Right kidney (tissue), 9 donors: ENCODE measurements at places on chromosomes 16 and 17.

- DNase-seq = no peak
These were observed 11.6 kb upstream of the RMI2 start for GRCh38 chr16:11333702-11334101.

DNA sequence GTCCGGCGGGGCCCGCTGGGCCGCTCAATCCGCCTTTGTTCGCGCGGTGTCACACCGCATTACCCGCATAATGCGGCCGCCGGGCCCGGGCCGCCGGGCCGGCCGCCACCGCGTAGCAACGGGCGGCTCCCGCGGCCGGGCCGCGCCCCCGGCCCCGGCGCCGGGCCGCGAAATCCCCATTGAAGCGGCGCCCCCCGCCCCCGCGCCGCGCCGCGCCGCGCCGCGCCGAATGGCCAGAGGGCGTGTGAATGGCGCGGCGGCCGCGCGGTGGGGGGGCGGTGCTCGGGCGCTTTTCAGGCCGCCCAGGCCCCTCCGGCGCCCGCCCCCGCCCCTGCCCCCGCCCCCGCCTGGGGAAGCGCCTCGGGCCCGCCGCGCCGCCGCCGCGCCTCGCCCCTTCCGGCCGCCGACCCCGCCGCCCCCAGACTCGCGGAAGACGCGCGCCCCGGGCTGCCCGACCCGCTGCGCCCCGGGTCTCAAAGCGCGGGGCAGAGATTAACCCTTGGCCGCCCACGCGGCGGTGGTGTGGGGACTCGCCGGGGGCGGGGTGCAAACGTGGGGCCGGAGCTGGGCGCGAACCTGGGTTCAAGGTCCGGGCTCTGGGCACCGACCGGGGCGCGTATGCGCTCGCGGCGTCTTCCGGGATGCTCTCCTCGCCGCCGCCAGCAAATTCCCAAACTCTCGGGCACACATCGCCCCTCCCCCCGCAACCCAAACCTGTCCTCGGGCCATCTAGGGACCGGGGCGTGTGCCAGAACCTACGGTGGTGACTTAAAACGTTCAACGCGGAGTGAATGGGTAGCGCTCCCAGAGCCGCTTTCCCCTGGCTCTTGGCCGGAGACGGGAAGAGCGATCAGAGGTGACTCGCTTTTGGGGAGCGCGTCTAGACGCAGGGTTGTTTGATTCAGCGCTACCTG, 46.7 kb downstream of the WNT3 start:
- DNase-seq = peak; percentile 61

GRCh38 chr16:397736-398332, 835 bp downstream of the NME4 start:
- DNase-seq = peak; percentile 73

DNA sequence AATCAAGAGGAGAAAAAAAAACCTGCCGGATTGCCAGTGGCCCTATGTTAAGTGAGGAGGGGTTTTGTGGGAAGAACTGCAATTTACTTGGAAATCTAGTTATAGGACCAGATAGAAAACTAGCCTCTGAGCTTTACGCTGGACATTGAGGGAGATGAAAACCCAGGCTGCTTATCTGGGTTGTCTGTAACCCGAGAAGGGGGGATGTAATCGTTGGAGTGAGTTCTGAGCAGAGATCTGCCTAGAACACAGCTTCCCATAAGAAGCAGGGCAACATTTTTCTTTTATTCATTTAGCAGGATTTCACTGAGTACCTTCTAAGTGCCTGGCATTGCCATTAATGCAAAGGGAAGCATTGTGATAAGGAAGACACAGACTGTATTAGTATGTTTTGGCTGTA, 70.6 kb downstream of the KATNIP start:
- no peak for DNase-seq

DNA sequence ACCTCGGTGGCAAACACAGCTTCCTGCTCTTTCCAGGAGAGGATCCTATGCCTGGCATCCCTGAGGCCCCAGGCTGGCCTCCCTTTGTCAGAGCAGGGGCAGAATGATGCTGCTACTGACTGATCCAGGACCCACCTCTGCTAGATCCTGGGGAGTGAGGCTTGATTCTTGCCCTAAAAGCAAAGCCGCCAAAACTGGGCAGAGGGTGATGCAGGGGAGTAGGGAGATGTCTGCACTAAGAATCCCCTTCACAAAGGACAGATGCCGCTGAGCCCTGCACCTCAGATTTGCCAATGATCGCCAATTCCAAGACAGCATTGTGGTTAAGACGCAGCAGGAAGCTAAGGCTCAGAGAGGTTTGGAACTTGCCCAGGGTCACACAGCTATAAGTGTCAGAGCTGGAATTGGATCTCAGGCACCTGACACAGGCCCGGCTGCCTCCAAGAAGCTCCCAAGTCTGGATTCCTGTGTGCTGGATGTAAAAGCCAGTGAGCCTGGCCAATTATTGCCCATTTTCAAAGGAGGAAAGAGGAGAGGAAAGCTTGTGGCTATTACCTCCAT, 60.7 kb upstream of the TNRC6C start:
- no peak for DNase-seq

- DNase-seq = no peak
These were observed 4.5 kb upstream of the PYCR1 start for GRCh38 chr17:81941484-81942166.

GRCh38 chr16:8675183-8676159, 1.1 kb downstream of the ABAT start:
- DNase-seq = no peak

GRCh38 chr16:56368545-56368944, 56.8 kb downstream of the AMFR start:
- DNase-seq = no peak

DNA sequence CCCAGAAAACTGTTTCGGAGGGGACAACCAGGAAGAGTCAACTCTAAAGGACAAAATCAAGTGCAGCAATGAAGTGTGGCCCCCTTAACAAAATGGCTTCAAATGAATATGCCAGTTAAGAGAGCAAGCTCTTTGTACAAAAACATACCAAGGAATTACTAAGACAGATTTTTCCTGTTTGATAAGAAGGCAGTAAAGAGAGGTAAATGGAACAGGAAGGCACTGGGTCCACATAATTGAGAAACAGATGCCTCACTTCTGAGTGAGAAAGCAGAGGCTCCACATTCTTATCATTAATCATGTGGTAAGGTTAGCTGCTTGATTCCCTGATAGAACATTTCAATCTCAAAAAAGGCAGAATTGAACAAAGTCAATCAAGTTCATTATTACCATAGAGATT, 44.9 kb downstream of the MBTD1 start:
- DNase-seq = no peak

DNA sequence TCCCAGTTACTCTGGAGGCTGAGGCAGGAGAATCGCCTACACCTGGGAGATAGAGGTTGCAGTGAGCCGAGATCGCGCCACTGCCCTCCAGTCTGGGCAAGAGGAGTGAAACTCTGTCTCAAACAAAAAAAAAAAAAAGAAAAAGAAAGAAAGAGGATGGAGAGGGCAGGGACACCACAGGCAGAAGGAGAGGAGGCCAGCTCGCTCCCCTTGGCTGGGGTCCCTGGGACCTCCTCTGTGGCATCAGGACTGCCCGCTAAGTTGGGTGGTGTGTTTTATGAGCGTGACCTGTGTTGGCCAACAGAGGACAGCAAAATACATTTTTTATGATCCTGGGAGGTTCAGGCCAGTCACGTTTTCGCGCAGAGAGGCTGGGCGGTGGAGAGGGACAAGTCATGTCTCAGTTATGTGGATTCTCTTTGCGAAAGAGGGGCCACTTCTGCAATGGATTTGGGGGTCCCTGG, 229.6 kb downstream of the MRTFB start:
- peak; percentile 35 for DNase-seq

GRCh38 chr17:56819431-56820145, 14.1 kb downstream of the C17orf67 start:
- DNase-seq = peak; percentile 59

GRCh38 chr17:45230787-45231480, 9.2 kb downstream of the FMNL1 start:
- no peak for DNase-seq

DNA sequence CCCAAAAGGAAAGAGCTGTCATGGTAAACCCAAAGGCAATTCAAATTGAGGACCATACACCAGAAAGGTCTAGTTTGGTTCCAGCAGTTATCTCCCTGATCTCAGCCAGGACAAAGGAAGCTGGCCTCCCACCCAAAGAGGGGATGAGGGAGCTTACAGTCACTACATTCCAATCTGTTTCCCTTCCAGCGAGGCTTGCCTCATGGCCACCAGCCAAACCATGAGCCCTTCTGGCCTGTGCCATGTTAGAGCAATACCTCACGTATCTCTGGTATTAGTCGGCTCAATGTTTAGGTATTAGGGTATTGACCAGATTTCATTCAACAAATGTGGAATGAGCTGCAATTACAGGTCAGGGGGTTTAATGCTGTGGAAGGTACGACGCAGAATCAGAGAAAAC, 8.4 kb downstream of the NDUFAB1 start:
- no peak for DNase-seq

GRCh38 chr16:88867581-88868246, 1.3 kb upstream of the PABPN1L start:
- DNase-seq = no peak

DNA sequence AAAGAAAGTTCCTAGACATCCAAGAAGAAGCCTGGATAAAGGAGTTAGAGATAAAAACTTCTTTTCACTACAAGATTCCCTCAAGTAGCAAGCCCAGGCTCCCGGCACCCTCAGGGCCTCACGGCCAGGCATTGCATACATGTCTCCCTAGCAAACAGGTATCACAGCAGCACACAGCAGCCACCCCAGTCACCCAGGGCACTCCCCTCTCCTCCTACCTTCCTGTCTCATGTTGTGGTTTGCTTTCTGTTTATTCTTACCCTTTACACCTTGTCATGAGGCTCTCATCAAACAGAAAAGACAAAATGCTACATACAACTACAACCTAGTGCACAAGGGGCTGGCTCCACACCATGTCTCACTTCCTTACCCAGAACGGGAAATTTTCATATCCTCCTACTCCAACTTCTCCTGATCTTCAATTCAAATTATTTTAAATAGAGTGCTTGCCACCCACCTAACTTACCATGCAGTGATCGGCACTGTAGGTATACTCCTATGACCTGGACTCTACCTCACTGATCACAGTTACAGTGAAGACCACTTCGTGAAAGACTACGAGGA, 42.7 kb downstream of the XPO6 start:
- no peak for DNase-seq

GRCh38 chr16:11224096-11224893, 31.7 kb downstream of the SOCS1 start:
- no peak for DNase-seq

- peak; percentile 53 for DNase-seq
These were observed 379 bp upstream of the OTOP2 start for GRCh38 chr17:74923538-74924249.

- DNase-seq = no peak
These were observed 20.6 kb downstream of the TPPP3 start for GRCh38 chr16:67372664-67373063.

- no peak for DNase-seq
These were observed 16.3 kb downstream of the ANKFY1 start for GRCh38 chr17:4247361-4247970.

- DNase-seq = no peak
These were observed at the start of gene CD300E for GRCh38 chr17:74623693-74624093. CD300E (minus strand) TSS chr17:74623738; CDS start chr17:74623621, 117 bp downstream.

- DNase-seq = no peak
These were observed 21.0 kb upstream of the FLCN start for GRCh38 chr17:17258011-17258410.

DNA sequence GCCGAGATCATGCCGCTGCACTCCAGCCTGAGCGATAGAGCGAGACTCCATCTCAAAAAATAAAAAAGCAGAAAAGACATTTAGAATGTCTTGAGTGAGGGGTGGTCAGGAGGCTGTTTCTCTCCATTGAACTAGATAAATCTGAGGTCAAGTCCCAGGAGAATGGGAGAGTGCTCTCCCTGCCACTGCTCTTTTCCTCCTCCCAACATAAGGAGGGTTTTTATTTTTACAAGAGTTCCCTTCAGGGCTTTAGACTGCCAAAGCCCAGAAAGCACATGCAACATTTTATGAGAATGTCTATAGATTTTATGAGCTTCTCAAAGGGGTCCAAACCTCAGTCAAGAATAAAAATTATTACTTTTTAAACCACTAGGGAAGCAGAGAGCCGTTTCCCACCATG, 1.6 kb downstream of the RND2 start:
- DNase-seq = no peak

GRCh38 chr17:6358131-6358530, 76.8 kb downstream of the AIPL1 start:
- no peak for DNase-seq

DNA sequence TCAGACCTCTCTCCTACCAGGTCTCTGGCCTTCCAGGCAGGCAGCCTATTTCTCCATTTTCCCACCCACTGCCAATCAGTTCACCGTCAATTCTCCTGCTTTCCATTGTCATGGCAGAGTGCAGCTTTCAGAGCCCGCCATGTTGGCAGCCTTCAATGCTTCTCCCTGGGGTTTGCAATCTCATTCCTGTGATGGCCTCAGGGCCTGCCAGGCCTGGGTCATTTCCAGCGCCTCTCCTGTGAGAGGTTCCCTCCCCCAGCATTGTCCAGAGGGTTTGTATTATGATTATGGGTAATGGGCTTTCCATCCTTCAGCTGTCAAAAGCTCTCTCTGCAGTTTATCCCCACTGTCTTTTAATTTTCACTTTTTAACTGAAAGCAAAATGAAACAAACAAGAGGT, 716.6 kb upstream of the CDH8 start:
- DNase-seq = no peak

DNA sequence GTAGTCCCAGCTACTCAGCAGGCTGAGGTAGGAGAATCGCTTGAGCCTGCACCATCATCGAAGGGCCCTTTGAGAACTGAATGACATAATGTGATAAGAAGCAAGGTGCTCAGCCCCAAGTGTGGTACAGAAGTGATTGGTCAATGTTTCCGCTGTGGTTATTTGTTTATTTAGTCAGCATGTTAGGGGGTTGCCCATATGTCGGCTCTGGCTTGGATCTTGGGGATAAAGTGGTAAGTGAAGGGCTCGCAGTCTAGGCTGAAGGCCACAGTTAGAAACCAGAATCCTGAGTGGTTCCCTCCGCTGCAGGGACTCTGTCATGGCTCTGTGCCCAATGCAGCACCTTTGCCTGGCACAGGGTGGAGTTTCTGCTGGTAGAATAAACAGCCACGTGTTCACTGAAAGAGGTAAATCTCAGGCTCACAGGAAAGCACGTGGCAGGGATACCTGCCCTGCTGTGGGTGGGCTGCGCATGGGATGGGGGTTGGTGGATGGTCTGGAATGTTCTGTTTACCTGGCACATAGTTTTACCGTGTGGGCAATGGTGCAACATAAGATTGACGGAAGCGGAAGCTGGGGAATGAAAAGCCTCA, 35.4 kb downstream of the SYT17 start:
- DNase-seq = no peak

GRCh38 chr16:31508706-31509195, 560 bp upstream of the RUSF1 start:
- DNase-seq = no peak
